ENCODE measurements at places on chromosomes 7 and 10. TPM values are rescaled to one million over a fixed set of nuclear protein-coding genes. Genes with fewer than 3 reads are reported as not detected.

The ZNF248 gene
- total RNA-seq, result 3.8 TPM

The GRM8 gene
- not detected for total RNA-seq

The PNLIPRP1 gene
- total RNA-seq, result not detected

The STEAP2 gene
- total RNA-seq, result 4.2 TPM

The MACROH2A2 gene
- total RNA-seq, result 27.7 TPM

The EPDR1 gene
- total RNA-seq, result 87.3 TPM

The KIAA1549 gene
- 6.5 TPM for total RNA-seq

The SEMA3A gene
- total RNA-seq, result 3.7 TPM

The LGI1 gene
- total RNA-seq, result not detected

The ASNS gene
- total RNA-seq, result 60.8 TPM

The GNGT1 gene
- not detected for total RNA-seq

The PPP1R3C gene
- 21.0 TPM for total RNA-seq

The PPP1R9A gene
- 3.3 TPM for total RNA-seq

The POLR2J2 gene
- total RNA-seq, result 0.89 TPM

The IFIT2 gene
- total RNA-seq, result 2.8 TPM

Data from A549 treated with ZK216348 at 1 μM for 4 hours (cell line).